ENCODE measurements at places on chromosomes 1 and 21.
A peak's percentile ranks its signal among the peaks of the same experiment; 100 is the strongest.

GRCh38 chr1:232629250-232630046 lies 485 bp downstream of the SIPA1L2 start:
- DNase-seq = peak; percentile 14

DNA sequence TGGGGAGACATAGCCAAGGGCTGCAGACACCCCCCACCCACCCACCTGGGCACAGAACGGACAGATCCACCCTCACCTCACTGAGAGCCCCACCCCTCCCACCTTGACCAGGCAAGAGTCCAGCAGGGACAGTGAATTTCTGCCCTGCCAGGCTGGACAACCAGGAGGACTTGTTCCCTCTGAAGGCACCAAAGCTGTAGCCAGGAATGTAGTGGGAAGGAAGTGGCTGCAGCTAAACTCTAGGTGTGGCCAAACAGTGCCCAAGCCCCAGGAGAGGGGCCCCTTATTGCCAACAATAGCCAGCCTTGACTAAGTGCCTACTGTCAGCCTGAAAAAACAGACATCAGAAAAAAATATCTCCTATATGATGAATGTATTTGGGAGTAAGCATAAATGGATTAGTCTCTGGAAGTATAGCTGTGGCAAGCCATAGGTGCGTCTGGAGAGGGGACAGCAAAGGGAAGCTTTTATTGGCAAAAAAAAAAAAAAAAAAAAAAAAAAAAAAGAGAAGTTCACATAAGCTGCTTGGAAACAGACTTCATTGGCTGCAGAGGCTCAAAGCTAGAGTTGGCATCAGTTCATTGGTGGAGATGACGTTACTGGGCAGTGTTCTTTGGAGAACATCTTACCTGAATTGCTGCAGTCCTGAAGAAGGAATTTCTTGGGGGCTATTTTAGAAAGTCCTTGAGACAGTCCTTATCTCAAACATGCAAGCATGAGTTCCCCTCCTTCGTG lies 64.1 kb upstream of the TMEM51 start:
- no peak for DNase-seq

DNA sequence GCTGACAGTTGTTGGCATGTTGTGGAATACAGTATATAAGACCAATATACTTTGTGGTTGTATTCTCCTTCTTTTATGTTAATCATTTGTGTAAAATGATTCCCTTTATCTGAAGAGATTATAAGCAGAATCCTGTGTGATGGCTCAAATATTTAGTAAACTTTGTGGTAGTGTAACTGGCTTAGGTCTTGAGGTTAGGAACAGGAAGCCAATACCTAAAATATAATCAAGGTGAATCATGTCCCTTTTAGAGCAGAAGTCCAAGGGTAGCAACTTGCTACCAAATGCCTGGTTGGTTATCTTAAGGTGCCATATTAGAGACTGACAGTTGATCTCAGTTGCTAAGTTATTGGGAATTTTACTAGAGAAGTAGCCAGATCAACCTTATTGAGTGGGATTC lies 398.5 kb upstream of the ADAMTS5 start:
- no peak for DNase-seq

DNA sequence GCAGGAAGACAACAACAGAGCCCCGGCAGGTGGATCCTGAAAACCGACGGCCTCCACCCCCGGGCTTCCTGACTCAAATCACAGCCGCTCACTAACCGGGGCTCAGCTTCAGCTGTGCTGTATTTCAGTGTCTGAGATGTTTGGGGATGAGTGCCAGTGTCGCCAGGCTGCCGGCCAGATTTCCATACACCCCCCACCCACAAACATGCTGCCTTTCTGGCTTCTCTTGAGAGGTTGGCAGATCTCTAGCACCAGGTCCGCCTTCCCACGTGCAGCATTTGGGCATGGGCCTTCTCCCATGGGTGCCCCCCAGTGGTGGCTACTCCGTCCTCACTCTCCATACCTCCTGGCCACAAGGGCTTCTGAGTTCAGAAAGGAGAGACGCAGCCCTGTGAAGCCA lies 34.8 kb downstream of the KCNAB2 start:
- no peak for DNase-seq

DNA sequence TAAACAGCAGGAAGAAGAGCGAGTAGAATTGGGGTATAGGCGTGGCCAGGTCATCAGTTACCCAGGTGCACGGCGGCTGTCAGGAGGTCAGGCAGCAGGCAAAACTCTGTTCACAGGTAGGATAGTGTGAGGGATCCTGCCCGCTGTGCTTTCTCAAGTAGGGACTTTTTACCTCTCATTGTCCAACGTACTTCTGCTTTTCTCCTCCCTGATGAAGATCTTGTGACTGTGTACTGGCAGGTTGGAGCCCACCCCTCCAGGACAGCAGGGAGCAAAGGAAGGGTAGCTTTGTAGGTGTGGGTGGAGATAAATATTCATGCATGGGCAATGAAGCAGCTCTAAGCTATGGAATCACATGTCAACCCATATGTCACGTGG lies 373.5 kb downstream of the KIF26B start:
- DNase-seq = no peak

- DNase-seq = no peak
Observed at GRCh38 chr1:94304553-94304952, 67.2 kb upstream of the ARHGAP29 start.

GRCh38 chr1:83098131-83098530 lies 900.8 kb downstream of the TTLL7 start:
- DNase-seq = no peak

- no peak for DNase-seq
Observed at GRCh38 chr1:240255922-240256321, 164.2 kb downstream of the FMN2 start.

DNA sequence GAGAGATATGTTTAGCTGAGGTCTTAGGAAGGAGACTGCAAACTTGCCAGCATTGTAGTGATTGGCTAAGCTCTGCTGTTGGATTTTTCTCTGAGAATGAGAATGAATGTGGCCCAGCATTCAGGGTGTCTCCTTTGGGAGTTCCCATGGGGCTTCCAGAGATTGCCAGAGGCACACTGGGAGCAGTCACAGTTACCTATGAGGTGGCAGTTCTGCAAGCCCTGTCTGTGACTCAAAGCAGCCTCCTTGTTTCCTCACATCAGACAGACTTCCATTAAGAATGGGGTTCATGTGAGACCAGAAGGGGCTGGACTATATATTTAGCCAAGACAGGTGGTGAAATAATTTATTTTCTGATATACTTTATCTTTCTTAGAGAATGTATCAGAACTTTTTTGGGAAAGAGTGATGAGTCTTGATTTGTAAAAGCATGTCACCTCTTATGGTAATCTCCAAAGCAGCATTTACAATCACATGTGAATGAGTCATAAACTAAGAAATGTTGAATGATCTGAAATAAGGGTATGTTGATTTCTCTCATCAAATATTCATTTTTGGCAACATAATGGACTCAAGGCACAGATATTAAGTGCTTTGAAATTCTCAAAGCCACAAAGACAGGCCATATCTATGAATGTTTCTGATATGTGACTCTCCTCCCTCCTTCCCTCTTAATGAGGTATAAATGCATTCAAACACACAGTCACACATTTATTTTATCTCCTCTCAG lies 9.5 kb upstream of the SLC19A2 start:
- no peak for DNase-seq

DNA sequence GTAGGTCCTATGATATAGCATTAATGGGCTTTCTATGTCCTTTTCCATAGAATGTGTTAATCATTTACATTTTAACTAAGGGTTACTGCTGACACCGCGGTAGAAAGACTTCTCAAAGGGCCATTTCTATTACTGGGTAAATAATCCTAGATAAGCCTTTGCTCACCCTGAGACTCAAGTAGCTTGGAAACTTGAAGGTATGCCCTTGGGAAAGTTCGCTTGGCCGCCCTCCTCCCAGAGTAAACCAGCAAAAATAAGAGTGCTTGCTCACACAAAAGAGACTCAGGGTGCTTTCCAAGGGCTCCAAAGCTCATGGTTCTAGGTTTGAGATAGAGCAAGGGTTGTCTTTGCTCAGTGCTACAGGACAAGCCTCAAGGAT lies 85.8 kb upstream of the TMPRSS2 start:
- DNase-seq = no peak

DNA sequence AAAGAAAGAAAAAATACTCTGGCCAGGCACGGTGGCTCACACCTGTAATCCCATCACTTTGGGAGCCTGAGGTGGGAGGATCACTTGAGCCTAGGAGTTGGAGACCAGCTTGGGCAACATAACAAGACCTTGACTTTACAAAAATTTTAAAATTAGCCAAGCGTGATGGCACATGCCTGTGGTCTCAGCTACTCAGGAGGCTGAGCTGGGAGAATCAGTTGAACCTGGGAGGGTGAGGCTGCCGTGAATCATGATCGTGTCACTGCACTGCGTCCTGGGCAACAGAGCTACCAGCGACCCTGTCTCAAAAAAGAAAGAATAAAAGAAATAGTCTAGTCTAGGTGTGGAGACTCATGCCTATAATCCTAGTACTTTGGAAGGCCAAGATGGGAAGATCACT lies 22.3 kb downstream of the RRP1B start:
- no peak for DNase-seq

- DNase-seq = no peak
Observed at GRCh38 chr21:26717146-26717739, 128.0 kb downstream of the ADAMTS1 start.

- DNase-seq = no peak
Observed at GRCh38 chr1:167695147-167695546, 26.6 kb upstream of the MPZL1 start.

GRCh38 chr1:156599811-156600210 lies 1.5 kb downstream of the GPATCH4 start:
- DNase-seq = no peak

- no peak for DNase-seq
Observed at GRCh38 chr1:202281316-202282024, 60.3 kb downstream of the UBE2T start.

DNA sequence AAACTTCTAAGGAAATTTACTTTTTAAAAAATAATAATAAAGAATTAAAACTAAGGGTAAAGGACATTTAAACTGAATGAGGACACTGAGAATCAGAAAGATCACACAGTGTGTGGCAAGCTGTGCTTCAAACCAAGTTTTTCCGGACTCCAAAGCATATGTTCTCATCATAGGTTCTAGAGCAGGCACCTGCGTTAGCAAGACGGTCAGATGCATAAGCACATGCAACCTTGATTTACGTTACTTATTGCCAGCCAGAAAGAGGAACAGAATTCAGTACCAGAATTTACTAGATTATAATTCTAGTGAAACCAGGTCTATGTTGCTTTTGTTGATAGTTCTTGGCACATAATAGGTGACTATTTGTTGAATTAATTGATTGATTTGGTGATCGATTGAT lies 6.2 kb upstream of the LBR start:
- DNase-seq = no peak
